ENCODE measurements at places on chromosomes 3 and 15.

GRCh38 chr3:33372218-33373081 lies 67.8 kb downstream of the UBP1 start:
- DNase-seq = peak; percentile 84

- DNase-seq = no peak
These were observed 496 bp downstream of the SCAMP2 start for GRCh38 chr15:74872702-74873035.

- DNase-seq = peak; percentile 64
These were observed 107.7 kb upstream of the RPL32 start for GRCh38 chr3:12948891-12949711.

- DNase-seq = no peak
These were observed 107.4 kb upstream of the MLF1 start for GRCh38 chr3:158463556-158463955.

DNA sequence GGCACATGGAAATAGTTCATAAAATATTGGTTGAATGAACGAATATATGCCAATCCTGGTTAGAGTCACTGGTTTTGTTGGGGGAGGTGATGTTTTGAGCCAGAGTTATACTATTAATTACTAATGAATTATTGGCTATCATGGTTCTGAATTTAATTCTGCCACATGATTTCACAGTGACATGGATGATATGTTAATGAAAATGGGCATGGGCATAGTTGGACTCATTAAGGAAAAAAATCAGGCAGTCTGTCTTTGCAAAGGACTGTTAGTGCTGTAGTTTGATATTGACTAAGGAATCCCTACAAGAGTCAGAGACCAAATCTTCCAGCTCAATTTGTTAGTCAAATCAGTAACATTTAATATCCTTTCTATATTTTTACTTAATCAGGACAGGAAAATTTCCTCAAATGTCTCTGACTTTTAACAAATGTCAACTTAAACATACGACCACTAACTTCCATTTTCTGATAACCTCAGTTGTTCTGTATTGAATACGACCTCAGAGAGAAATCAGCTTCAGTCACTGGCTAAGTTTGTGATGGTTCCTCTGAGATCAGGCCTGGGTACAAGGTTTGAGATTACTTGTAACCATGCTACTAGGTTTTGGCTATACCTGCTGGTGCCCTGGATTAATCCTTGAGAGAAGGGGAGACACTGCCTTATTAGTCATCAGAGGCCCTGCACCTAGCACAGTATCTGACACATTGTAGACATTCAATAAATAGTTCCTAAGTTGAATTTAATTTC lies 13.3 kb downstream of the NFKBIZ start:
- DNase-seq = no peak

GRCh38 chr3:48826451-48826850 lies 21.2 kb downstream of the PRKAR2A start:
- peak; percentile 63 for DNase-seq

- no peak for DNase-seq
These were observed 48.5 kb upstream of the PARL start for GRCh38 chr3:183933160-183933559.

DNA sequence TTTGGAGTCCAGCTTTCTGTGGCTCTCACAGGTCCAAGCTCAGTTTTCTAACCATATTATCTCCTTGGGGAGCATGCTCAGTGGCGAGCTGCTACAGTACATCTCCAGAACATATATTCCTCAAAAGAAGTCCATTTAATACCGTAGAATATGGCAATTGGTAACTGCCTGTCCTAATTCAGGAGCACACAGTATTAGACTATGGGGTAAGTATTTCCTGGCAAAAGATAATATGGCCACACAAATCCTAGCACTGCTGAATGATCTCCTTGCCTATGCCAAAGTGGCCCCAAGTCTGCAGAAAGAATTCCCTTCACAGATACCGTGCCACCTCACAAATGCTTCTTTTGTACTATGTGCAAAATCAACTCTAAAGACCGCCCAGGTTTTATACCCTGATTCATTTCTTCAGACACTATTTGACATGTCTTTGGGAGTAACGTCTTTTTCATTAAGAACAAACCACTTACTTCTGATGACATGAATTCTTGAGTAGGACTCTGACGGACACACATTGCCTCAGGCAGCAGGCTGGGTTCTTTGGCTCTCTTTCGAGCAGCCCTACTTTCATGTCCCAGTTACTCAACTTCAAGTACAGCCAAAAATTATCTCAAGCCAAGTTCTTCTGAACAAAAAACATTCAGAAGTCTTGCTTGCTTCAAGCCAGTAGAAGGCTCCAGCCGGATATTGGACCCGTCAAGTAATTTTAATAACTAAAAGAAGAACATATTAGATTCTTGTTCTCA lies 368.3 kb upstream of the DCBLD2 start:
- DNase-seq = no peak

DNA sequence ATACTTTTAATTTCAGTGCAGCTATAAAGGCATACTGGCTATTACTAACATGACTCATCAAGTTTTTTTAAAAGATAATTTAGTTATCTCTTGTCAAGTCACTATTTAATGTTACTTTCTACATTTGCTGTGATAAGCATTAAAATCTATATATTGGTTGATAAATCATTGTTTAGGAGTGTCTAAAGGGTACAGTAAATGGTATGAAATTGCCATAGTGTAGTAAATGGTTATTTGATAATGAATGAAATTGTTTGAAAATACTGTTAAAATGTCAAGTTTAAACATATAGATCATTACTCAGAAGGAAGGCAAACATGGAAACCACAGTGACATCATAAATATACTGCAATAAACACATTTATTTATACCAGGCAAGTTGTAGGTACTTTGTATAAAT lies 13.2 kb upstream of the BNIP2 start:
- DNase-seq = no peak

DNA sequence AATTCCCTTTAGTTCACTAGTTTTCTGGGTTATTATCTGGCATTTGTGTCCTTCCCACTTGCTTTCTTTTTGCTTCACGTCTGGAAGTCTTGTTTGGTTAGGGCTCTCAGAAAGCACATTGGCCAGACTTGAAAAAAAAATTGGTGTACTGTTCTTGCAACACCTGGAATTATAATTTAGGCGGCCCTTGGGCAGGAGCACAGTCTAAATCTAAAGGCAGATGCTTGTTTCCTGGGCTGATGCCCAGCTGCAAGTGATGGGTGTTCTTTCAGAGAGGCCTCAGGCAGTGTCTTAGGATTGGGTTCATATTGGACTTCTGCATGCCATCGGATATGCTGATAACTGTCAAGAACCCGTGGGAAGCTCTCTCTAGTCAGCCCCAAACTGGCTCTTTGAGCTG lies 521.5 kb downstream of the PDCD6IP start:
- DNase-seq = no peak

- no peak for DNase-seq
These were observed 63.3 kb downstream of the RAD18 start for GRCh38 chr3:8899876-8900460.

DNA sequence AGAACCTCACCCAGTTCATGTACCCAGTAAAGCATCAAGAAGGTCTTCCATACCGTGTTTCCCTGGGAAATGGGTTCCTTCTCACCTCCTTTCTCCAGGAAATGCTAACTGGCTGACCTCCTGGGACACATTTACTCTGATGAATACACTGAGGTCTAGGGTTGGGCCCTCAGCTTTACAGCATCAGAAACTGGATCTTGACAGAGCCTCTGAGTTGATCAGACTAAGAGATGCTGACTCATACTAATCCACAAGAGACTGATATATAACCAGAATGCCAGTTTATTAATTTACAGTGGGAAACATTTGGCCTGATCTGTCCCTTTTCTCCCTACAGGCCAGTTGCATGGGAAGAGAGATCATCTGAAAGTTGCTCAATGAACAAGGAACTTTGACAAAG lies 55.8 kb downstream of the GTF2E1 start:
- no peak for DNase-seq

DNA sequence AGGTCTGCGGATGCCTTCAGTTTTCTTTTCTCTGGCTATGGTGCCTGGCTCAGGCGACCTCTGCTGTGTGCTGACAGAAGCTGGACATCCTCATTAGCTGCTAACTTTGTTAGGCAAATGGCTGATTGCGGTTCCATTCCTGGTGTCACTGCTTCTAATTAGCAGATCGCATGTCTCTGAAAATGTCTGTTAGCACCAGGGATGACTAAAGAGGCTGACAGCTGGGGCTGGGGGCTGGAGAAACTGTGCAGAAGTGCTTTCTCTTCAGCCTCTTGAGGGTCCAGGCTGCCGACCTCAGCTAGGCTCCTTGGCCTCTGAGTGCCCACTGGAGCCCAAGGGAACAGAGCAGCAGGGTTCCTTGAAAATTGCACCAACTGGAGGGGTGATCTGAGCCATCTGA lies 39.3 kb downstream of the CHCHD6 start:
- DNase-seq = no peak

DNA sequence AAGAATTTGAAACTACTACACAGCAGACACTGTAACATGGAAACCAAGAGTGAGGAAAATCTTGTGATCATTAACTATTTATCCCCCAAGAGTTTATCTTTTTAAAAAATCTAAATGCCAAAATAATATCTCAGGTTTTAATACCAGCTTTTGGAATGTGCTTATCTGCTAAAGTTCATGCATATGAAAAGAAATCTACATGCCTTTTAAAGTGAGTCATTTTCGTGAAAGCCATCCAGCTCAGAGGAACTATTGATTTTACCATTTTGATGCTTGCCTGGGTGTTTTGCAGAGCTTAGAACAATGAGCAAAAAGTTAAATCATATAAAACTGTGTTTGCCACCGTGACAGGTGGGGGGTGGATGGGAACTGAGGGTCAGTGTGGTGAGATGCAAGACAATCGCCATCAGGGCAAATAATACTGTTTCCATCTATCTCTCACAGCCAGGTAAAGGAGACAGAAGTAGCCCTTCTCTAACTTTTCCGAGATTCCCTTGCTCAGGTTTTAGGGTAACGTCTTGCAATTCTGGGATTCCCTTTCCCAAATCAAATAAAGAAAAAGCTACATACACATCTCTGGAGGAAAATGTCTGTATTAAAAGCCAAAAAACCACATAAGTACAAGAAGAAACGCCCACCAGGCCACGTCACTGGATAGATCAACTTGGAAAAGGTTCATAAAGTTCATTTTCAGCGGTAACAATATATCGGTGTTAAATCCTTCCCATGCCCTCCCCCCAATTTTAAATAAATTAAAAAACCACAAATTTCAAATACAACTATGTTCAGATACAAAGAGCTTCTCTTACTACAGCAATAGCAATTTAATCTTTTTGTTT lies 2.0 kb downstream of the TMEM158 start:
- no peak for DNase-seq

DNA sequence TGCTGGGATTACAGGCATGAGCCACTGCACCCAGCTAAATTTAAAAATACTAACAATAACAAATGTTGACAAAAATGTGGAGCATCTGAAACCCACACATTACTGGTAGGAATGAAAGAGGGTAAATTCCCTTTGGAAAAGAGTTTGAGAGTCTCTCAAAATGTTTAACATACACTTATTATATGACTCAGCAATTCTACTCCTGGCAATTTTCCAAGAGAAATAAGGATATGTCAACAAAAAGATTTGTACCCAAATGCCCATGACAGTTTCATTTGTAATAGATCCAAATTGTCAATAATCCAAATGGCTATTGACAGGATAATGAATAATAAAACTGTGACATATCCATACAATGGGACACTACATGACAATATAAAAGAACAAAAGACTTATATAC lies 9.0 kb downstream of the HCLS1 start:
- no peak for DNase-seq
